ENCODE measurements at places on chromosomes 12 and 14.

- DNase-seq = peak; percentile 99
These were observed at the start of gene USP5 for GRCh38 chr12:6851921-6852650. TSS of gene USP5 (plus strand) at chr12:6852150. CDS start at chr12:6852180, 30 bp downstream.

GRCh38 chr14:82003426-82003825, 469.8 kb upstream of the SEL1L start:
- DNase-seq = no peak

- no peak for DNase-seq
These were observed 133.8 kb upstream of the TBX3 start for GRCh38 chr12:114817571-114818425.

DNA sequence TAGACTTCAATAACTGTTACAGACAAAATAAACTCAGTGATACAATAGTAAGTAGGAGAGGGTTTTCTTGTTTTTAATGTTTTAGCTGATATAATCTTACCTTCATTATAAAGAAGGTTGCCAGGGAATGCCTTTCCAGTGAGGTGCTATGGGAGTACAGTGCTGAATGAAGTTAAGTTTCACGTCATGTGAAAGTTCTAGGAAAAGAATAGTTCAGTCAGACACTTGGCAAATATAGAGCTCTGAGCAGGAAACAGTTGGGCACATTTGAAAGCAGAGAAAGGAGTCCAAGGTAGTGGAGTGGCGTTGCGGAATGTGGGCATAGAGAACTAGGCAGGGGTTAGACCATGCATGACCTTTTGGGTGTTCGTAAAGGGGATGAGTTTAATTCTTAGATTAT, 88.6 kb upstream of the DCN start:
- no peak for DNase-seq

- no peak for DNase-seq
These were observed 603.5 kb downstream of the RPL10L start for GRCh38 chr14:46048127-46048526.

DNA sequence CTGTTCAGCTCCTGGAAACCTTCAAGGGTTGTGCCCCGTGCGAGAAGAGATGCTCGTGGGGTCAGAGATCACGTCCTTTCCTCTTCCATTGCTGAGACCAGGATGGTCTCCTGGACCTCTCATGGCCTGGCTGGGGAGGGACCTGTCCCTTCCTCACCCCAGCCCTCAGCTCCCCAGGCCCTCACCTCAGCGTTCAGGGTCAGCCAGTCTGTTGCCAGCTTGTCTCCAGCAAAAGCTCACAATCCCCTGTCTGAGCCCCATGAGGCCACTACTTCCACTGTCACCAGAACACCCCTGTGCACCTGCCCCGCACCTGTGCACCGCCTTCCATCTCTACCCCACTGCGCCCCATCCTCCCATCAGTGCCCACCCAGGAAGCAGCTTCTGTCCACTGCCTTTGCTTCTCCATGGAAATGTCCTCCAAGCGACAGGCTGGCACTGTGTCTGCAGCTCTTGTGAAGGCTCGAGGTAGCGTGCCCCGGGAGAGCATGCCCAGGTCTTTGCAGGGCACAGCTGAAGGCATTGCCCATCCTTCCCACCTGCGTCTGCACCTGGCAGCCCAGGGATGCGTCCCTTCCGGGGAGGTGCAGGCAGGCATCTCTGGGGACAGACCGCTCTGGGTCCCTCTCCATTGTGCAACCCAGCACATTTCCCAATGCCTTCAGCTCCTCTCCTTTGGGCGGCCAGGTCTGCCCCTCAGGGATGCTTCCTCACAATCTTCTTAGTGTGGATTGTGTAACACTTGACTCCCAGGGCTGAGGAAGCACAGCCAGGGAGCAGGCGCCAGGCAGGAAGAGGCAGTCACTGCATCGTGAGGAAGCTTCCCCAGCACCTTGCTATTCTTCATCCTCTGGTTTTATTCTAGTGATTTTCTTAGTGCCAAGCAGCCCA, 179.6 kb downstream of the ADGRD1 start:
- no peak for DNase-seq

GRCh38 chr12:1618489-1618888, 10.5 kb upstream of the WNT5B start:
- DNase-seq = no peak

GRCh38 chr14:91221270-91221669, 23.2 kb downstream of the GPR68 start:
- DNase-seq = no peak

DNA sequence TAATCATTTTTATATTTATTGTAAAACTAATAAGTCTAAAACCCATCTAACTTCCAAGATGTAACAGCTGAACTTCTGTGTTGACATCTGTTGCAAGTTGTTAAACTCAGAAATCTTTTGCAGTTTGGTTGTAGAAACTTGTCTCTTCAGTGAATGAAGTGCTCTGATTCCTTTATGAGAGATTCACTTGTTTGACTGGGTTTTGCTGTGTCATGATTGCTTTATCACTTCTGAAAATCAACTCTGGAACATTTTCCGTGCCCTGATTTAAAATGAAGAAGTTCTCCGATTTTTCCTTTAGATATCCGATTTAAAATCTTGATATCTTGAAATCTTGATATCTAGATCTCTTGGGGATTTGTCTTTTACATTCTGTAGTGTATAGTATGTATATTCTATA, 65.1 kb downstream of the DIP2B start:
- DNase-seq = no peak

DNA sequence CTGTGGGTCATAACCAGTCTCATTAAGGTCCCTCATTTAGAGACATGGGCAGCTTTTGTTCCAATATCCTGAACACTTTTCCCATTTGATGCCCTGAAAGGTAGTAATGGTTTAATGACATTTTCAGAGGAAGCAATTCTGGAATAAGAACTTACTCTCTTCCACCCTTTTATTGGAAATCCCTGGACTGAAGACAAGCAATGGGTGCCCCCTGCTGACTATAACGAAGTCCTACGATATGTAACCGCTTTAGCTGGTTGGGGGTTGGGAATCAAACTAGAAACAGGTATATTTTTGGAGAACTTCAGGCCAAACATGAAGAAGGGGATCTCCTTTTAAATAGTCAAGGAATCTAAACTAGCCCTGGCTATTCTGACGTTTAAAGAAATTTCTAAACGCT, 20.5 kb downstream of the SARNP start:
- DNase-seq = no peak

GRCh38 chr12:67001251-67001650, 267.9 kb upstream of the CAND1 start:
- no peak for DNase-seq

DNA sequence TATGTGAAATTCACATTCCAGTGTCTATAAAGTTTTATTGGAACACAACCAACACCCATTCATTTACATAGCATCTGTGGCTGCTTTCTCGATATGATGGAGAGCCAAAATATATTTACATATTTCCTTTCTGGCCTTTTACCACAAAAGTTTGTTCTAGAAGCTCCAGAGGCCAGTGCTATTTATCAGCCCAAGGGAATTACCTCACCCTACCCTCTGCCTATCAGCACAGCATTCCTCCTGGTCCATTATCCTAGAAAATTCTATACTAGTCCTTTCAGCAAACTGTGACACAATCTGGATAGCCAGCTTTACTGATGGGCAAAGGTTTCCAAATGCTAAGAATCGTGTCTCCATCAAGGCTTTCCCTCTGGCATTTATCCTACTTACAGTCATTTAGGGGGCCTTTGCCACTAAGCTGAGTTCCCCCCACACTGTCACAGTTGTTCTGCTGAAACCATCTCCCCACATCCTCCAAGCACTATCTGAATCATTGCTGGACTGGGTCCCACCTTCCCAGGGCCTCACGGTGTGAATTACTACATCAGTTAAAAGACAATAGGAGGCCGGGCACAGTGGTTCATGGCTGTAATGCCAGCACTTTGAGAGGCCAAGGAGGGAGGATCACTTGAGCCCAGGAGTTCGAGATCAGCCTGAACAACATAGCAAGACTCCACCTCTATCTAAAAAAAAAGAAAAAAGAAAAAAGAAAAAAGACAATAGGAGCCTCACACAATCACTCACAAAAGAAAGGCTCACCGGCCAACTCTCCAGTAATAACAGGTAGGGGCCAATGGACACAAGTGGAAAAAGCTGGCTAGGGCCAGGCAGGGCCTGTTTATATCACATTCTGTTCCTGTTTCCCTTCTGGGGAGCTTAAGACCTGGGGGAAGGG, 12.1 kb downstream of the SYNE3 start:
- DNase-seq = no peak

DNA sequence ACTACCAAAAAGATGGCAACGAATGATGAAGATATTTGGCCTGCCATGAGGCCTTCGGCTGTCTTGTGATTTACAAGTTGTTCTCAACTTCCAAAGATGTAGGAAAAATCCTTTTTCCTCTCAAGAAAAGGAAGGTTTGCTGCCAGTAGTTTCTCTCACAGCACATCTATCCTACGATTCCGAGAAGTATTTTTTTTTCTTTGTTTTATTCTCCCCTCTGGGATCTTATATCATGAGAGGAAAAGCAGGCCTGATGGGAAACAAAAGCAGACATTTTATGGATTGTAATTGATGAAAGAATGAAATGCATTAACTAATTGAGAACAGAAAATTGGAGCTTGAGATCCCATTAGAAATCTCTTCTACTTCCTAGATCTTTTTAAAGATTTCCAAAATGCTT, 1197.9 kb upstream of the SEL1L start:
- DNase-seq = no peak

- no peak for DNase-seq
These were observed 235.9 kb upstream of the KITLG start for GRCh38 chr12:88816201-88816600.

- no peak for DNase-seq
These were observed 58.2 kb downstream of the LMNTD1 start for GRCh38 chr12:25494926-25495325.

- DNase-seq = no peak
These were observed 17.4 kb downstream of the HDAC7 start for GRCh38 chr12:47802312-47802711.

- no peak for DNase-seq
These were observed 777.9 kb downstream of the FSCB start for GRCh38 chr14:43729143-43729542.

GRCh38 chr12:94193168-94193567, 44.8 kb downstream of the PLXNC1 start:
- no peak for DNase-seq

DNA sequence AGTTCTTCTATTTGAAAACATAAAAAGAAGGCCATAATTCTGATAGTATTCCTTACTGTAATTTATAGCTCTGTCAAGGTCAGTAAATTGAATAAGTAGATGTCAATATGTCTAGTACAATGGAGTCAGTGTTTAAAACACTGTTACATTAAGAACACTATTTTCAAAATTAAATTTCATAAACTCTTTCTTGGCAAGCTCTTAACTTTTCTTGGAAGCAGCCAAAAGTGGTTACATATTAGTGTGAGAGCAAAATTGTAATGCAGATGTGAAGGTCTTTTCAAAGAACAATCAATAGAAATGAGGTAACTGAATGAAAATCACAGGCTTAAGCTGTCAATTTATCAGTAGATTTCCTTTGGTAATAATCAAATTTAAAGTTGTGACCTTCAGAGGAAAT, 722.4 kb upstream of the NOVA1 start:
- DNase-seq = no peak

GRCh38 chr14:58966997-58967396, 221.5 kb upstream of the DAAM1 start:
- DNase-seq = no peak

- no peak for DNase-seq
These were observed 24.7 kb upstream of the HDAC7 start for GRCh38 chr12:47844264-47845019.

GRCh38 chr12:3446235-3446634, 44.8 kb upstream of the PRMT8 start:
- DNase-seq = no peak

GRCh38 chr12:75613981-75614380, 102.6 kb upstream of the KRR1 start:
- no peak for DNase-seq

GRCh38 chr14:39912192-39913100, 480.2 kb upstream of the FBXO33 start:
- no peak for DNase-seq

DNA sequence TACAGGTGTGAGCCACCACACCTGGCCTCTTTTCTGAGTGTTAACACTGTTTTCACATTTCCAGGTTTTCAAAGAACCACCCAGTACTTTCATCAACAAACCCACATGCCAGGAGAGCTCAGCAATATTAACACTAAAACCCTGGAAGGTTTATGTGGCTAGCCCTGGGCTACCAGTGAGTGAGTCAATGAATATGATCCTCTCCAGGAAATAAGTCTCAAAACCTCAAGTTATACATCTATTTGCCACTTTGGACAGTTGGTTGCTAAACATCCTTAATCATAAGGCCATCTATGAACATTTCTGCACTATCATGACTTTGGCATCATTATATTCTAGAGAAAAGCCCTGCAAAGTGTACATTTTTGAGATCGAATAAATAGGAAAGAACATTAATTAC, 6.3 kb upstream of the CDKL1 start:
- no peak for DNase-seq

DNA sequence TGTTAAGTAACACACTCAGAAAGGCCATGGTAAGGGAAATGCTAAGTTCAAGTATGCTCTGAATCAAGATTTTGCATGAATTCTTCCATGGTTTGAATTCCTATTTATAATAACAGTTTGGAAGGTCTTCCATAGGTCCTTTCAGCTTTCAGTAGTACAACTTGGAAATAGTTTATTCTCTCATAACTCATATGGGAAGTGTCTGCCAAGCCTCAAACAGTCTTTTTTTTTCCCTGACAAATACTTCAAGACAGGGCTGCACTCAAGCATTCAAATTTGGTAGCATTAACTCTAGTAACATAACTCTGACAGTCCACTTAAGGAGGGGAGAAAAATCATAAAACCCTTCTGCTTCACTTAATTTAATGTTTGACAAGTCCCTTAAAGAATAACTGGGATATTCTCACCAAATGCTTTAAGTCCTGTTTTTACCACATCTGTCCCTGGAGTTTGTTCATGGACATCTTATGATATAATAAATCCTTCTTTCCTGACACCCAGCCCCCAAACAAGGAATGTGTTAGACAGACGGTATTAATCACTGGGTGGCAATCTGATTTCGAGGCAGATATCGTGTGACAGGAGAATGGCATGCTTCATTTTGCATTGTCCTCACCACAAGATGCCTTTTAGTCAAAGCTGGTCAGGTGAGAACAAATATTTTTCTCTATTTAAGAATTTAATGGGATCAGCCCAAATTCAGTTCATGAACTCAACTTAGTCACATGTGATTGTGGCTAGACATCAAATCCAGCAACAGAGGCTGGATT, 165.7 kb downstream of the BMP4 start:
- no peak for DNase-seq

DNA sequence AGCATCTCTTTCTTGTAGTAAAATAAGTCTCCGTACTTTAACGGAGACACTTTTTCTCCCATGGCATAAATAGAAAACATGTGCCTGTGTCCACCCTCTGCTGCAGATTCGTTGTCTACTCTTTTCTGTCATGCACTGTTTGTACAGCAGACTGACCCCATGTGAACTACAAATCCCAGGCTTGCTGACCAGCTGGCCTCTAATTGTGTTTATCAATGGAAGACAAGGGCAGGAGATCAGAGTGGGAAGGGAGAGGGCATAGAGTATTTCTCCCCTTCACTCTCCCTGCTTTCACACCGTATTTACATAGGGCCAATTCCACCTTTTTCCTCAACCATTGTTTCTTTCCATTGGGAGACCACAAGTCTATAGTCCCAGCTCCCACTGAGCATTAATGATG, 31.0 kb upstream of the TMTC2 start:
- no peak for DNase-seq

- no peak for DNase-seq
These were observed 27.8 kb downstream of the SCARB1 start for GRCh38 chr12:124835656-124836410.
